ENCODE measurements at places on chromosomes 7 and 10.
A peak's percentile ranks its signal among the peaks of the same experiment; 100 is the strongest.

DNA sequence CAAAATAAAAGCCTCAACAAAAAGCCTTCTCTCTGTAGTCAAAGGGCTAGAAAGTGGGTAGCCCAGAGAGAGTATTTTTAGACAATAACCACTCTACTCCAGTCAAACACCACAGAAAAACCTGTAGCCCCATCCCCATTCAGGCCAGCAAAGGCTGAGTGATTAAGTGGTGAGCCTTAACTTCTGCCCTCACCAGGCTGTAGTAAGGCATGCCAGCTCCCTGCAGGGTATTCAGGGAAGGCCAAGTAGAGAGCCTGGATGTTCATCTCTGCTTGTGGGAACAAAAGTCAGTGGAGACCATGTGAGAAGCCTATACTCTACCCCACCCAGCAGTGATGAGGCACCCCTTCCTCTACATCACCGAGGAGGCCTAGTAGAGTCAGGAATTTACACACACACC is 51.2 kb downstream of the HIF1AN start:
- DNase-seq = no peak

DNA sequence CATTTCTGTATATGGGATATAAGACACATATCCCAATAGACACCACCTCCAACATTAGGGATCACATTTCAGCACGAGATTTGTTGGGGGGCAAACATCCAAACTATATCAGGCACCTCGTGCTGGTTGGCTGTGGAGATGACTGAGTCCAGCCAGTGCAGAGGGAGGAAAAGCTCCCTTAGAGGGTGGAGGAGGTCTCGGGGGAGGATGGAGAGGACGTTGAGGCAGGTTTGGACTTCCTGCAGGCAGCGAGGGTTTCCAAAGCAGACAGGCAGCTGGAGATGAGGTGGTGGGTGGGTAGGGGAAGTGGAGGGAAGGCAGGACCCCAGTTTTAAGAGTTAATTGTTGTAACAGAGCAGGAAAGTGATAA is 56.7 kb downstream of the EEPD1 start:
- peak; percentile 20 for DNase-seq

GRCh38 chr7:116165717-116166116 is 44.6 kb upstream of the TES start:
- DNase-seq = no peak

GRCh38 chr10:18738835-18739234 is 79.6 kb downstream of the ARL5B start:
- no peak for DNase-seq

Measured in endodermal cell (in vitro differentiated cells).